ENCODE measurements at places on chromosomes 6 and 20.

GRCh38 chr6:142906945-142907470 is 38.0 kb downstream of the HIVEP2 start:
- peak; percentile 67 for DNase-seq

- DNase-seq, result peak; percentile 20
Measured at GRCh38 chr6:139027620-139028182, 844 bp upstream of the ABRACL start.

DNA sequence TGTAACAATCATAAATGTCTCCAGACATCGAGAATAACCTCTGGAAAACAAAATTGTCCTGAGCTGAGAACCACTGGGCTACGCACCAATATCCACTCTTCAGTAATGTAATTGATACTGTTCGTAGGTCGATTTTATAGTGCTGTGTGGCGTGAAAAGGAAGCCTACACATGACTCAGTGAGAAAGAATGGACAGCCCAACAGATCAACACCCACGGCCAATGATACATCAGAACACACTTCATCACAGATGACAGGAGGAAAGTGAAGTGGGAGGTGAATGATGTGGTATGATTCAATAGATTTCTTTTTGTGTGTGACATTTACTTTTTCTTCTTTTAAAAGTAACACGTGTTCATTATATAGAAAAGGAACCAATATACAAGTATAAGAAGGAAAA is 93.5 kb downstream of the RPS12 start:
- peak; percentile 80 for DNase-seq

GRCh38 chr6:53796791-53797190 is 2.0 kb downstream of the LRRC1 start:
- DNase-seq, result peak; percentile 43

GRCh38 chr6:143724876-143725275 is 47.1 kb downstream of the PHACTR2 start:
- no peak for DNase-seq

- DNase-seq, result no peak
Measured at GRCh38 chr20:47571426-47571825, 69.7 kb downstream of the NCOA3 start.

DNA sequence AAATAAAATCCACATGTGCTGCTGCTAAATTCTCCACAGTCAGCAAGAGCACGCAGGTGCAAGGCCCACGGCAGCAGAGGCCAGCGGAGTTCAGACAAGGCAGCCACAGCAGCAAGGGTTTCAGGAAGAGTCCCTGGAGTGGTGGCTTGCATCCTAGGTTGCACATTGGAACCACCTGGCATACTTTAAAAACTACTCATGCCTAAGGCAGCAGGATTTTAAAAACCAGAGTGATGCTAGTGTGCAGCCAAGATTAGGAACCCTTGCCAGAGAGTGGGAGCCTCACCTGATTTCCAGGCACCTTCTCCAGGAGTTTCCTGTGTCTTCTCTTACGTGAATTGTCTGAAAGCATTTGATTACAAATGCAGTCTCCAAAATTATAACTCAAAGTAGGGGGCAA is 104.0 kb upstream of the GPR6 start:
- no peak for DNase-seq

- no peak for DNase-seq
Measured at GRCh38 chr6:126064748-126065401, 78.5 kb downstream of the TRMT11 start.

DNA sequence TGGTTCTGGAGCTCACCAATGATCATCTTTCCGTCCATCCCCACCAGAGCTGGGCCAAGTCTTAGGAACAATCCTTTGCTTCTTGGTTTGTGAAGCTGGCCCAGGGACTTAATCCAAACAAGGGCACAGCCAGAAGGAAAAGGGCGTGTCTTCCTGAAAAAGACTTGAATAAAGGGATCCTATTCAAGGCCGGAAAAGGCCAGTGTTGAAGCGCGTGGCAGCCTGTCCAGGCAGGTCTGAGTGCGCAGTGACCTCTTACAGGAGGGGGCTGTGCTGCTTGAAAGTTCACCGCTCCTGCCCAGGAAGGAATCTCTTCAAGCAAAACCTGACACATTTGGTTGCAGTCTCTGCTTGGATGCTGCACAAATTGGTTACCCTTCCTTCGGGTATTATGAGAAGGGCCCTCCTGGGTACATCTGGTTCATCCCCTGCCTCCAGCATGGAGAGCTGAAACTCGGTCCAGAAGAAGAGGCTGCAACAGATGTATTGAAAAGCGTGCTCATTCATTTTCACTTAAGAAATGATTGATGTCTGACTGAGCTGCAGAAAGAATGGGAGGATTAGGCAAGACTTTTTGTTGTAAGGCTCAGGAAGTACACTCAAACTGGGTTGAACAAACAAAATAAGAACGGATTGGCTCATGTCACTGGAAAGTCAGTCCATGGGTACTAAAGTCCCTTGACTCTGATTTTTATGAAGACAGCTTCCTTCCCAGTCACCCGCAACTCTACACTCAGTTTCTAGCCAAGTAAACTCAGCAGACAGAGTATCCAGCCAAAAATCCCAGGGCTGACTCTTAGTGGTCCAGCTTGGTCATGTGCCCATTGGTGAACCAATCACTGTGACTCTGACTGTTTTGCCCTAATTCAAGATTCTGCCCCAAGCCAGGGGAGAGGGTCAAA is 136.3 kb downstream of the TFAP2C start:
- DNase-seq, result no peak

DNA sequence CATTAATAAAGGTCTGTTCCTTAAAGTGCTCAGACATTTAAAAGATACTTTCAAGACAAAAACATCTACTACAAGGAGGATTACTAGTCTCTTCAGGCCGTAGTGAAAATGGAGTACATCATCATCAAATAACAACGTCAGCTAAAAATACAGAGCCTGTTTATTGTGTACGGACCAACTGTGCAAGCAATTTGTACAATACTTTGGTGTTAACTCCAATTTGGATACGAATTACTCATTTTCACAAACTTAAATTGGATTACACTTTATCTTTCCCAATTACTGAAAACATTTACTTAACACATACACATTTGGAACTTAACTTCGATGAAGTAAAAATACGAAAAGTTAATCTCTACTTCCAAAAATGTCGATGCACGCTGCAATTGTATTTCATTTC is 802 bp downstream of the CYP39A1 start:
- no peak for DNase-seq

- DNase-seq, result no peak
Measured at GRCh38 chr6:106613590-106613989, 15.7 kb downstream of the RTN4IP1 start.

- DNase-seq, result no peak
Measured at GRCh38 chr6:170295510-170296422, 4.9 kb upstream of the DLL1 start.

DNA sequence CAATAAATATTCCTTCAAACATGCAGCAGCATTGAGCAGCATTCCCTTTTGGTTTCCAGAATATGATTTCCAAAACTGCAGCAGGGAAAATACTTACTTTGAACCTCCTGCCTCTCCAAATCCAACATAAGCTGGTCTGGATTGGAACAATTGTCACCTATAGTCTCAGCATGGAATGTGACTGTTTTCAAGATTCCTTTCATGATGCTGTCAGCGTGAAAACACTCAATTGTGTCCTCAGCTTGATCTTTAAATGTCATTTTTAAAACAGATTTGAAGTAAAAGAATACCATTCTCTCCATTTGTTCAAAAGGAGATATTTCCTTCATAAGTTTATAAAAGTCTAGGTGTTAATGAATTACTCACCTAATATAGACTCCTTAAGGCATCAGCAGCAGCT is 993.9 kb downstream of the EYS start:
- no peak for DNase-seq

DNA sequence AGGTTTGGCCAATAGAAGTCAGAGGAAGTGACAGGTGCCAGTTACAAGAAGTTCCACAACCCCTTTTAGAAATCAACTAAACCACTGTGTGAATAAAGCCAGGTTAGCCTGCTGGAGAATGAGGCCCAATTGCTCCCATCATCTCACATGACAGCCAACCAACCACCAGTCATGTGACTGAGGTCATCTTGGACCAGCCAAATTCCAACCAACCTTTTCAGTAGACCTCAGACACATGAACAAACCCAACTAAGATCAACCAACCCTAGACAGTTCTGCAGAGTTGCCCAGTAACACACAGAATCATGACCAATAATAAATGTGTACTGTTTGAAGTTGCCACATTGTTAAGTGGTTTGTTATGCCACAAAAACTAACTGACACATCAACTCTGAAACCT is 44.6 kb upstream of the GGTLC1 start:
- DNase-seq, result no peak

DNA sequence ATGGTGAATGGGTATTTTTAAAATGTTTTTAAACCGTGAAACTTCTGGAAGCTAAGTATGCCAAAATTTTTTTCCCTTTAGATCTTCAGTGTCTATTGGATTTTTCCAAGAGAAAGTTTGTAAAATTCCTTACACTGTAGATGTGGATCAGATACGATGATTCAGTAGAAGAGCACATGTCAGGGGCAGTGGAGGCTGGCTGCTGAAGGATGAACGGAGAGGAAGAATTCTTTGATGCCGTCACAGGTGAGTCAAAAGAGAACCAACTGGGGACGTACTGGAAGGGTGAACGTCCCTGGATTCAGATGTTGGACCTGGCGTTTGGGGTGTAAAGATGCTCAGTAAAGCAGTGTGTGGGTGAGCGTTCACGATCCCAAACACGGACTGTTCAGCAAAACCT is 17.7 kb downstream of the OSBPL2 start:
- DNase-seq, result no peak

DNA sequence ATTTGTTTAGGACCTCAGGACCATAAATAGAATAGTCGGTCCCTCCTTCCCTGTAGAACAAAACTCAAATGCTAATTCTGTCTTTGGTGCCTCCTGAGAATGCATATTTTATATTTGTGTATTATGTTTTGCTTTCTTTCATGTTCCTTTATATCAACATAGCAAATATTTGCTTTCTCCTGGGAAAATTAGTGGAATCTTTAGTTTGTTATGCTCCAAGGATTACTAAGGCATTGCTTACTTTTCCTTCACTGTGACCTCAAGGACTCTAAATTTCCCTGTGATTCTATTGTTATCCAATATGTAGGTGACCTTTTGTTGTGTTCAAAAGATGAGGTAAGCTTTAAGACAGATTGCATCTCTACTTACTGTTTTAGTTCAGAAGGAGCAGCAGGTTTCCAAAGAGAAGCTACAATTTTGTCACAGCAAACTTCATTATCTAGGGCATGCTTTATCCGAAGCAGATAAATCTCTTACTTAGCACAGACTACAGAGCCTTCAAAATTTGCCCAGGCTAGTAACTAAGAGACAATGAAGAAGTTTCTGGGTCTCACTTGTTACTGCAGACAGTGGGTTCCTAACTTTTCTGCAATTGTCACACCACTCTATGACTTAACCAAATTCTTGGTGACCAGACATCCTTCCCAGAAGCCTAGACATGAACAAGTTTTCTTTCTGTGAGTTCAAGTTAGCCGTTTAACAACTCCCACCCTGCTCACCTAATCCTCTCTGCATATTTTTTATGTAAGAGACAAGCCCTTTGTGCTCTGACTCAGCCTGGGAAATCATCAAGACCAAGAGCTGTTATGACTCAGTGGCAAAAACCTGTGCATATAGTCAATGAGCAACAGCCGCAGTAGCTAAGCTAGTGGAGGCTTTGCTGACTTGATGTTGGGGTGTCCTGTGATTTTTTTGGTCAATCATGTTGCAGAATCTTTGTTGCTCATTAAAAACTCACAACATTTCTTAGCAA is 378.8 kb downstream of the QKI start:
- DNase-seq, result peak; percentile 95

DNA sequence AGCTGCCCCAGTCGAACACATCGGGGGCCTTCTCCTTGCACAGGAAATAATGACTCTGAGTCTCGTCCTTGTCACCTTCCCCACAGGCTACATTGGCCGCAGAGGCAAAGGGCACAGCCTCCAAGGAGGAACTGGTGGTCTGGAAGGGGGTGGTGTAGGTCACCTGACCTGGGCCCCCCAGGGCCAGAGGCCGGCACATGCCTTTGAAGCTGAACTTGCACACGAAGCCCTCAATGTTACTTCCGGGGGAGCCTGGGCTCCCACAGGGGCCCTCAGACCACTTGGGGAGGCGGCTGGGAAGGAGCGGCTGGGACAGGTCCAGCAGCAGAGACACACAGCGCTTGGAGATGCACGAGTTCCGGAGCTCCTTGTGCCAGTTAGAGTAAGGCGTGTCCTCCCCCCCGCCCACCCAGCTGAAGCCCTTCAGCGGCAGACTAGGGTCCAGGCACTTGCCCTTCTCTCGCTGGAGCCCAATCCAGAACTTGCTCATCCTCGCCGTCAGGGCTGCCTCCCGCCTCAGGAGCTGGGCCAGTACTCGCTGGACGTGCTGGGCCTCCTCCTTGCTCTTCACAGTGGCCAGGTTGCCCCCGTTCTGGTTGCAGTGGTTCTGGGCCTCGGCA is 578 bp downstream of the CD93 start:
- no peak for DNase-seq

GRCh38 chr6:72217626-72218025 is 331.3 kb downstream of the RIMS1 start:
- DNase-seq, result no peak

- no peak for DNase-seq
Measured at GRCh38 chr6:162798546-162799266, 70.9 kb downstream of the PACRG start.

GRCh38 chr6:113428702-113429101 is 428.4 kb upstream of the MARCKS start:
- DNase-seq, result peak; percentile 45

- DNase-seq, result no peak
Measured at GRCh38 chr6:170034294-170034693, 256.6 kb downstream of the DLL1 start.

DNA sequence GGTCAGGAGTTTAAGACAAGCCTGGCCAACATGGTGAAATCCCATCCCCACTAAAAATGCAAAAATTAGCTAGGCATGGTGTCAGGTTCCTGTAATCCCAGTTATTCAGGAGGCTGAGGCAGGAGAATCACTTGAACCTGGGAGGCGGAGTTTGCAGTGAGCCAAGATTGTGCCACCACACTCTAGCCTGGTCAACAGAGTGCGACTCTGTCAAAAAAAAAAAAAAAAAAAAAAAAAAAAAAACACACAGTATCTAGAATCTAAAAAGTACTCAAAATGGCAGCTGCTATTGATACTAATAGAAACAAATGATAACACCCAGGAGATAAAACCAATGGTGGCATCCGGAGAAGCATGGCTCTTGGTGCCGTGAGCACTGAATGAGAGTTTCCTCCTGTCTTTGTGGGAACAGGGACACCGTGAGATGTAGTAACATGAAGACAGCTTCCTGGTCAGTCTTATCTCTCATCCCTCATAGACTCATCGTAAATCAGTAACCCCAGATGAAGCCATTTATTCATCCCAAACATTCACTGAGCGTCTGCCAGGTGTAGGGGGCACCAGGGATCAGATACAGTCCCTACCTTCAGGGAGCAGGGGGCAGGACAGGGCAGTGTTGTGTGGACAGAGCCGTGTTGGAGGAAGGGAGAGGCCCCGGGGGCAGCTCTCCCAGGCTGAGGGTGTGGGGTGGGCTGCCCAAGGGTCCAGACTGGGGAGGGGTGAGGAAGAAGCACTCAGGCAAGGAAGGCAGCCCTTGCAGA is 66.1 kb downstream of the SYNJ2 start:
- DNase-seq, result no peak

GRCh38 chr20:47764154-47764733 is 21.0 kb downstream of the SULF2 start:
- no peak for DNase-seq

Data from LHCN-M2 (cell line).